ENCODE measurements at places on chromosomes 7 and 10.

- no peak for DNase-seq
Measured at GRCh38 chr10:98077223-98077622, 46.8 kb upstream of the CRTAC1 start.

- DNase-seq = no peak
Measured at GRCh38 chr7:10875080-10875479, 98.6 kb upstream of the PHF14 start.

DNA sequence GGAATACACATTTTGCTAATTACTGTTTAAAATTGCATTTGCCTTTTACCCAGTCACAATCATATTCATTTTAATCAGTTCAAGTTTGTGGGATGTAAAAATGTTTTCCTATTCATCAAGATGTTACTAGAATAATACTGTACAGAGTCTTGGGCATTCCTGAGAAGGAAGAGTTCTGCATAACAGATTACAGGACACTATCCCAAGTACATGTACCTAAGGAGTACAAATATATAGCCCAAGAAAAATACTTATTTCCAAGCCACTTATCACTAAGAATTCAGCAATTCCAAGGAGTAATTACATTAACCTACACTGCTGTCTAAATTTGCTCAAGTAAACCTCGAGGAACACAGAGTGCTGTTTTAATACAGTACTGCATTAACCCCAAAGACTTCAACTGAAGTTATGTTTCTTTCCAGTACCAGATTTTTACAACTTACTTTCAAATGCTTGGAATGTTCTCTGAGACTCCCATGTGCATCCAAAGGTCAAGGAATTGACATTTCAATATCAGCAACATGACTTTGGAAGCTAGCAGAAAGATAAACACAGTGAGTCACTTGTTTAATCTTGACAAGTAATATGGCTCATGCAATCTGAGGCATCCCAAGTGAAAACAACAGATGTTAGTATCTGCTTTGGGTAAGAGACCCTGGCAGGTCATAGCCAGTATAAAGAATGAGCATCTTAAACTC, 125.4 kb upstream of the BET1 start:
- DNase-seq = no peak

DNA sequence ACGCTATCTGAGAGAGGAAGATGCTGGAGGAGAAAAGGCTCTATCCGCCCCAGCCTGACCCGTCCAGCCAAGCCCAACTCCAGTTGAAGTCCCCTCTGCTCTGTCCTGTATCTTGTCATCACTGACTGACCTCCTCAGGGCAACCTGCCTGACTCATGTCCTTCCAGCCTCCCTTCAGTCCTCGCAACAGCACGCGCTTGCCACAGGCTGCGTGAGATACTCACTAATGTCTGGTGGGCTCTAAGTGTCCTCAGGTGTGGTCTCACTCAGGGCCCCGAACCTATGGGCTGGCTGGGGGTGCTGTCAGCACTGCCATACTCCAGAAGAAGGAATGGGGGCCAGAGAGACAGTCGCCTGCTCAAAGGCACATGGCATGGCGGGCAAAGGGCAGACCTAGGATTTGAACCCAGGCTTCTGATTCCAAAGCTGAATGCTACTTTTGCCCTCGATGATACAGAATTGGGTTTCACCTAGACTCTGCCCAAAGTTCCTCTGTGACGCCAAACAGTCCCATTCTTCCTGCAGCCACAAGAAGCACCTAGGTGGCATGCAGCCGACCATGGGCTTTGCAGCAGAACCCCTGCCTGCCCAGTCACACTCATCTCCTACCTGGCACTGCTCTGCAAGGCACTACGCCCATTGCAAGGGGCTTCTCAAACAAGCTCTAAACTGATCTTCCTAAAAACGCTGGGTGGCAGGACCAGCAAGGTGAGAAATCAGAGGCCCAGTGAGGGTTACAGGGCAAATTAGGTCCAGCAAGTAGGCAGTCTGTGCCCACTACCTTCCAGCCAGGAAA, 8.5 kb downstream of the FAM53B start:
- DNase-seq = no peak

DNA sequence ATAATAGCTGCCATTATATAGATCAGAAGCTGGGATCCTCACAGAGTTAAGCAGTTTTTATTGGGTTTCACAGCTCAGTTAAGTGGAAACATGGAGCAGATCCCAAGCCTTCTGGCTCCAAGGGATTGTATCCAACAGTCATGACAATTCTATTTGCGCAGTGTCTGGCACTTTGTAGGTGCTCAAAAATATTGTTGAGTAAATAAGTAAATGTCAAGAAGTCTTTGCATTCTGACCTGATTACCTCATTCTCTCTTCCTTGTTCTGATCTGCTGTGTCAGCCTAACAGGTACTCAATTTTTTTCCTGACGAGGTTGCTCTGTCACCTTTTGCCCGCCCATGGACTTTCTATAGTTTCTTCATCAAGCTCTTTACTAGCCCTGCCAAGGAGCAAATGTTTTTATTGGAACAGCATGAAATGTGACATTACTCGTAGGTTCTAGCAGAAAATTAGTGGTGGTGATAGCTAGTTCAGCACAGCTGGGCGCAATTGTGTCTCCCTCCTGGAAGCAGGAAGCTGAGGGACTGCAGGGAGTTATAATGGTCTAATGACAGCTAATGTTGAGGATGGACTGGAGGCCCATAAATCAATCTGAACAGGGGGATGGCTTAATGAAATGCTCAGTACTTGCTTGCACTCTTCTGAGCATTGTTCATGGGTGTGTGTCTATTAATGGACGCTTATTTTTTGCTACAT, 680.2 kb downstream of the CCSER2 start:
- no peak for DNase-seq

DNA sequence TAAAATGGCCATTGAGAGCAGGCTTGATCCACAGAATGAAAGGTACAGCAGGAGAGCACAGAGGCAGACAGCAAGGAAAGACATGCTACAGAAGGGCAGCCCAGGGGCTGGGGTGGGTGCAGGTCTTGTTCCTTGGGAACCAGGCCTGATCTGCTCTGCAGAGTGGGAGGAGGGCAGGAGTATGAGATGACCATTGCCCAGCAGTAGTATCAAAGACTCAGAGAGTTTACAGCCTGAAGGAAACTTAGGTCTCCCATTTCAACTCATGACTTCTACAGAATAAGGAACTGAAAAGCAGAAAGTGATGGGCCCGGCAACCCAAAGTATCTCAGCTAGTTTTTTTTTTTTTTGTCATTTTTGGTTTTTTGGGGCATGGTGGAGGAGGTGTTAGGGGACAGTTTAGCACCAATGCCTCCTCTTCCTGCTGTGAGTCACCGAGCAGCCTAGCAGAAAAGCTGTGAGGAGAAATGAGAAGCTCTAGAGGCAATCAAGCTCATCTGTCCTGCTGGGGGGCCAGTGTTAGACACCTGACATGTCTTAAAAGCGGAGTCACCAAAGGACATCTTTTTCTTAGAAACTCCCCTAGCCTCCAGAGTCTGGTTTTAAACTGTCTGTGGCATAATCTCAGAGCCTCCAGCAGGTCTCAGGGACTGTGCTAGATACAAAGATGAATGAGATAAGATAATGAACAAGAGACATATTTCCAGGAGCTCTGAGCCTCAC, 34.3 kb upstream of the HERPUD2 start:
- peak; percentile 86 for DNase-seq

GRCh38 chr7:140391634-140392033, 6.7 kb downstream of the SLC37A3 start:
- DNase-seq = no peak

GRCh38 chr7:121083138-121083789, 94.8 kb downstream of the CPED1 start:
- DNase-seq = no peak

- DNase-seq = no peak
Measured at GRCh38 chr10:54800741-54801421, at the start of gene PCDH15. Gene PCDH15 (minus strand): TSS chr10:54801231. CDS start chr10:54664262, 136,969 bp downstream.

- no peak for DNase-seq
Measured at GRCh38 chr7:40916813-40917212, 782.0 kb downstream of the SUGCT start.

- no peak for DNase-seq
Measured at GRCh38 chr7:1973321-1974251, 259.2 kb downstream of the MAD1L1 start.

DNA sequence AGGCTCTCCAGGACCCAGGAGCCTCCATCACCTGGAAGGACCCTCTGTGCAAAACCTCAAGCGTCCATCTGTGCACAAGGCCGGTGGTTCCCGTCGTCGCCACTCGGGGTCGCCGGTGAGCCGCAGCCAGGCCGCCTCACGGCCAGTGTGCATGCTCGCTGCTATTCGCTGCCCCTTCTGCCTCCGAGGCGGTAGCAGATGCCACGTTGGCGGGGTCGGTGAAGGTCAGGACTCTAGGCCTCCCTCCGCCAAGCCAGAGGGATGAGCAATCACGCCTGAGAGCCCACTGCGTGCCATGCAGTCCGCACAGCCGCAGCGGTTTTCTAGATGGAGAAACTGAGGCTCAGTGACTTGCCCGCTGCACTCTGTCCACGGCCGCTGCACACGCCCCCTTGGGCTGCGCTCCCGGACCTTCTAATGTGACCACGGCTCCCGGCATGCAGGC, 5.7 kb downstream of the UPK3B start:
- peak; percentile 31 for DNase-seq

- DNase-seq = no peak
Measured at GRCh38 chr10:121597504-121598262, 561 bp downstream of the FGFR2 start.

DNA sequence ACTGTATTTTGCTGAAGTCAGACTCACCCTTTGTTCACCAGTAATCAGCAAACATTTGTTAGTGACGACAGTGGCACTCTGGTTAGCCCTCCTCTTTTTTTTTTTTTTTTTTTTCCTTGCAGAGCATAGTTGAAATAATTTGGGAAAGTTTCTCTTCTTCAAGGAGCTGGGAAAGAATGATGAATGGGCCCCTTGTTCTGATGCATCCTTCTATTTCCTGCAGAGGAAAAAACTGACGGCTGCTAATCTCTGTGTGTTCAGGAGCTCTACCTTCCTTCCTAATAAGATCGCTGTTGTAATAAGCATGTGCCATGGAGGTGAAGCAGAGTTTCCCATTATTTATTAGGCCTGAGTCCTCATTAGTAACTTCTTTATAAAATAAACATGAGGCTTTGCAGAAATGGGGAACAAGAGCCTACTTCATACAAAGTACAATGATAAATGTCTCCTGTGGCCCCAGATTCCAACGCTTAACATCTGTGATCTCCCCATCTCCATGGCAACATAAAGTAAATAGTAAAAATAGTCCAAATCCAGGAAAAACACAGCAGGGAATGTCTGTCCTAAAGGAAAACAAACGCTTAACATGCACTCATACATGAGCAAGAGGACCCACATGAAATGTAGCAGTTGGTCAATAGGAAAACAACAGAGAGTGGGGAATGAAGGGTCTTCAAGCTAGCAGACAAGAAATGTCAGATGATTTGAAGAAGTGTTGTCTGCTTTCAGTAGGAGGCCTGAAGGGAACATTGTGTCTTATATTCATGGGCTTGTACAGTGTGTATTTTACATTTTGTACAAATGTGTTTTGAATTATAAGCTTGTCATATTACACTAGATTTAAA, 59.1 kb upstream of the CALD1 start:
- no peak for DNase-seq

DNA sequence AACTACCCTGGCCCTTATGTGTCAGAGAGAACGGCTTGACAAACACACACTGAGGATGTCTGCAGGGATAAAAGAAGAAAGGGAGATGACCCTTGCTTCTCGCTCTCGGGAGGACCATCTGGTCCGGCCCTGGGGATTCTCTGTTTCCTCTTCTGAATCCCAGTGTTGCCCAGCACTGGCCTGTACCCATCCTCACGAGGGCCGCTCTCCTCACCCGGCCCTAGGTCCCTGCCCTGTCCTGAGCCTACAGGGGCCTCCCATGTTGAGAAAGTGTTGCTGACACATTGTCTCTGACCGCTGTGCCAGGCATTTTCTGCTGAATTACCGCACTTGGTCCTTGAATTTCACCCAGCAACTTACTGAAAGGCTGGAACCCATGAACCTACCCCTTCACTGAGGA, 171.9 kb upstream of the LANCL2 start:
- no peak for DNase-seq

GRCh38 chr10:119480667-119481066, 61.9 kb downstream of the RGS10 start:
- DNase-seq = no peak

DNA sequence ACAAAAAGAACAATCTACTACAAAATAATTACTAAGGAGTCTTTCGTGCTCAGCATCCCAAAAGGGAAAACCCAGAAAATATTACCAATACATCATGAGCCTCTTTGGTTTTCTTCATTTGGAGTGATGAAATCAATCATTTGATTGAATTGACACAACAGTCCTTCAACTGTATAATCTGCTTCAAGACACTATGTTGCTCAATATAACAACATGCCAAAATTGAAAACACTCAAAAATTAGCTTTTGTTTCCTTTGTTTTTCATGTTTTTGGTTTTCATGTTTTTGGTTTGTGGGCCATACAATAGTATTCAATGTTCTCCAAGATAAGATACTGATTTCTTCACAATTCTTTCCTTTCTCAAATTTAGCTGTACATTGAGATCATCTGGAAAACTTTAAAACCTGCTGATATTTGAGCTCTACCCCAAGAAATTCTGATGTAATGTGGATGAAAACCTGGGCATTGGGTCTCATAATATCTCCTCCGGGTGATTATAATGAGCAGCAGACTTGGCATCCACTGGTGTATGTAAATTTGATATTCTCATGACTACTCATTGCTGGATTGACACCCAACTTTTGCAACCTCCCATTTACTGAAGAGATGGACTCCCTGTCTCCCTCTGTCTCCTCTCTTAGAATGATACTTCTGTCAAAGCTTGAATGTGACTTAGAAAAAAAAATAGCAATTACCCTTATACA, 4.6 kb downstream of the SOSTDC1 start:
- no peak for DNase-seq

GRCh38 chr7:31432836-31433340, 81.0 kb upstream of the ITPRID1 start:
- DNase-seq = no peak

- no peak for DNase-seq
Measured at GRCh38 chr7:45069444-45070253, 19.1 kb downstream of the NACAD start.

Data from CD4-positive, alpha-beta T cell treated with Interleukin-4 for 4 hours (primary cell).